Upper lobe of right lung (tissue), 1 donor: ENCODE measurements at places on chromosomes 3 and 15. TPM values are rescaled to one million over a fixed set of nuclear protein-coding genes. Genes with fewer than 3 reads are reported as not detected.

DNA sequence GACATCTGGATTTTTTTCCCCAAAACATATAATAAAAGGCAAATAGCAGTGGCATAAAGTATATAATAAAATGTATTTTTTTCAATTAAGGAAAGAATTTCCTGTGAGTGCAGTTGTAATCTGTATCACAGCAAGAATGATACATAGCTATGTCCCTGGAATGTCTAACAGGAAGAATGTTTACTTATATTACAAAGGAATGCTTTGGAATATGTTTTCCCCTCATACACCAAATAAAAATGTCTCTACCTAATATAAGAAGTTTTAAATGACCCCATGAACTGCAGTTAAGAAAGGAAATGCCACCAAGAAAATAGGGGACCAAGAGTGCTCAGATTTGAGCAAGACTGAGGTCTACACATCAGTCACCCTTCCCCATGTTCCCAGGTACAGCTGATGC, 38.0 kb upstream of the ATP11B start:
- H3K27ac ChIP-seq: no peak overlapping the region
- H3K27me3 ChIP-seq: peaks cover 10% of the 10 kb centered on the region
- no peak for DNase-seq

DNA sequence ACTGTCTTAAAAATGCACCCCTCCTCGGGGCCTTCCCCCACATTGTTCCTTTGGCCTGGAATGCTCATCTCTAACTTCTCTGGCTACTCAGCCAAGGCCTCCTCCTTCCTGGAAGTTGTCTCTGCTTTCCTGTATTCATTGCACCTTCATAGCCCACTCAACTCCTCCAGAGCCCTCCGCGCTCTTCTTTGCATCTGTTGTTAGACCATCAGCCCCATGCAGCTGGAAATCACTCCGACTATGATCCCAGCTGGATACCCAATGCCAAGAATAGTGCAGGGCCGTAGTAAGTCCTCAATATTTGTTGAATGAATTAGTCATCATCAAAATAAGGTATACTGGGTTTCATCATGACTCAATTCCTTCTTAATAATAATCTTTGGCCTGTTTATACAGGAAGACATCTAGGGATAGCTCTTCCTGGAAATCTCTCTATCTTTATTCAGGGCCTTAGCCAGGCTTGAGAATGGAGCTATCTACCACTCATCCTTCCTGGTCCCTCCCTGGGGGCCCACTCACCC, 112.7 kb downstream of the SYNPR start:
- H3K27me3 ChIP-seq: no peaks in the 10 kb centered on the region
- DNase-seq: no peak
- no peaks in the 10 kb centered on the region for H3K36me3 ChIP-seq
- H3K4me1 ChIP-seq: no peaks in the 10 kb centered on the region
- no peak overlapping the region for H3K27ac ChIP-seq

GRCh38 chr15:34241376-34242330, 16.8 kb downstream of the EMC4 start:
- H3K27me3 ChIP-seq: no peaks in the 10 kb centered on the region
- no peak for DNase-seq
- H3K4me1 ChIP-seq: no peaks in the 10 kb centered on the region
- no peak overlapping the region for H3K4me3 ChIP-seq
- peaks cover 87% of the 10 kb centered on the region for H3K36me3 ChIP-seq

DNA sequence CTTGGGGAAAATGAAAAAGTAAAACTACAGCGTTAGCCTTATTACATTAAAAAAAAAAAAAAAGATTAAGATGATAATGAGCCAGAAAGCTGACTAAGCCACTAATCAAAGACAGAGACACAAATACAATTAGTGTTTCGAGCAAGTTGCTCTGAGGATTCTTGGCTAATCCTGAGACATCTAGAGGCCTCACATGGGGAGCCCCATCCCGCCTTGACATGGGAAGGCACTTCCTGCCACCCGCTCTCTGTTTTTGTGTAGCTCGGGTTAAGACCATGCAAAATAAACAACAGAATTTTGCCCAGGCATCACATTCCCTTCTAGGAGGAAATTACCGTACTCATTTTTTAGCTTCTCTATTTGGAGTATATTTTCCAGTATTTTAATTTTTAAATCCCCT, 15.3 kb downstream of the HESX1 start:
- no peak for DNase-seq
- H3K4me3 ChIP-seq: no peak overlapping the region
- no peaks in the 10 kb centered on the region for H3K36me3 ChIP-seq
- no peak overlapping the region for H3K27ac ChIP-seq
- H3K4me1 ChIP-seq: no peaks in the 10 kb centered on the region
- no peaks in the 10 kb centered on the region for H3K27me3 ChIP-seq

- DNase-seq: no peak
- no peak overlapping the region for H3K27ac ChIP-seq
- H3K27me3 ChIP-seq: no peaks in the 10 kb centered on the region
Observed at GRCh38 chr3:51559411-51559888, 20.9 kb downstream of the RAD54L2 start.

GRCh38 chr3:174710612-174711011, 148.5 kb upstream of the NAALADL2 start:
- no peaks in the 10 kb centered on the region for H3K27me3 ChIP-seq
- DNase-seq: no peak
- H3K4me1 ChIP-seq: no peaks in the 10 kb centered on the region
- no peak overlapping the region for H3K27ac ChIP-seq
- H3K36me3 ChIP-seq: no peaks in the 10 kb centered on the region

DNA sequence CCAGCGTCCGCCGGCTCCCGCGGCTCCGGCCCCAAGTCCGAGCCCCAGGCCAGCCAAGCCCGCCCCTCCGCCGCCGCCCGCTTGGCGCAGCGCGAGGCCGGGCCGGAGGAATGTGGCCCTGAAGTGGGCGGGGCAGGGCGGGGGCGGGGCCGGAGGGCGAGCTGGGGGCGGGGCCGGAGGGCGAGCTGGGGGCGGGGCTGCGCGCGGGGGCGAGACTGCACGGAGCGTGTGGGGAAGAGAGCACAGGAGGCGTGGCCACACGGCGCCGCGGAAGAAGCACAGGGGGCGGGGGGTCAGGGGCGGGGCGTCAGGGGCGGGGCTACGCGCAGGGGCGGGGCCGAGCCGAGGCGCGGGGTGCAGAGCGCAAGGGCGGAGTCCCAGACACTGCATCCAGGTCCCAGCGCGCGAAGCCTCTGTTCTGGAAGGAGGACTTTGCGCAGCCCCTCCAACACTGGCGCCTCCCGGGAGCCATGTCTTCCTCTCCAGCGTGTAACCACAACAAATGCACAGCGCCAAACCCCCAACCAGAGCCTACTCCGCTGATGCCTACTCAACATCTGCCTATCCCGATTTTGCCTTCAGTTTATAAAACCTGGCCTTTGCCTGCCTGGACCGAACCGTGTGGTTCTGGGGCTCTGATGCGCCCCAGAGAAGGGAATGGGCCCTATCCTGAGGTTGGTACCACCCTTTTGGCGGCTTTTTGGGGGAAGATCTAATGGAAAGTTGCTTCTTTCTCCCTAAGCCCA, 105.5 kb downstream of the IQSEC1 start:
- no peaks in the 10 kb centered on the region for H3K36me3 ChIP-seq
- peak; percentile 96 for DNase-seq
- H3K27me3 ChIP-seq: no peaks in the 10 kb centered on the region

DNA sequence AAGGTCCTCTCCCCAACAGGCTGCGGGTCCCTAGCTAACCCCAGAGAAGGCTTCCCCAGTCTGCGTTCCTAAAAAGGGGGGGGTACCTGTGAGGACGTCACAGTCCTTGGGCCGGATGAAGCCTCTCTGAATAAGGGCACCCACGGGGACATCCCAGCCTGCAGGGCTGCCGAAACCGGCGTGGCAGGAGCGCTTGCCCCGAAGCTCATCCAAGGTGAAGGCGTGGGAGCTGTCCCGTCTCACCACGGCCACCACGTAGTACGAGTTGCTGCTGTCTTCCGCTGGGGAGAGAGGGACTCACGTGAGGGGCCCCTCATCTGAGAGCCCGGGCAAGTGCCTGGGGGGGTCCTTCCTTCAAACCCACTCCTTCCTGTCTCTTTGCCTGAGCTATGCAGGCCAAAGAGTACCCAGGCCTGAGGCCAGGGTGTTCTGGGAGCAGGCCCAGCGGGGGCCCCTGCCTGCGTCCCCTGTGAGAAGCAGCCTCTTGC, 20.0 kb downstream of the MELTF start:
- H3K4me1 ChIP-seq: no peaks in the 10 kb centered on the region
- H3K36me3 ChIP-seq: no peaks in the 10 kb centered on the region
- no peak overlapping the region for H3K27ac ChIP-seq

DNA sequence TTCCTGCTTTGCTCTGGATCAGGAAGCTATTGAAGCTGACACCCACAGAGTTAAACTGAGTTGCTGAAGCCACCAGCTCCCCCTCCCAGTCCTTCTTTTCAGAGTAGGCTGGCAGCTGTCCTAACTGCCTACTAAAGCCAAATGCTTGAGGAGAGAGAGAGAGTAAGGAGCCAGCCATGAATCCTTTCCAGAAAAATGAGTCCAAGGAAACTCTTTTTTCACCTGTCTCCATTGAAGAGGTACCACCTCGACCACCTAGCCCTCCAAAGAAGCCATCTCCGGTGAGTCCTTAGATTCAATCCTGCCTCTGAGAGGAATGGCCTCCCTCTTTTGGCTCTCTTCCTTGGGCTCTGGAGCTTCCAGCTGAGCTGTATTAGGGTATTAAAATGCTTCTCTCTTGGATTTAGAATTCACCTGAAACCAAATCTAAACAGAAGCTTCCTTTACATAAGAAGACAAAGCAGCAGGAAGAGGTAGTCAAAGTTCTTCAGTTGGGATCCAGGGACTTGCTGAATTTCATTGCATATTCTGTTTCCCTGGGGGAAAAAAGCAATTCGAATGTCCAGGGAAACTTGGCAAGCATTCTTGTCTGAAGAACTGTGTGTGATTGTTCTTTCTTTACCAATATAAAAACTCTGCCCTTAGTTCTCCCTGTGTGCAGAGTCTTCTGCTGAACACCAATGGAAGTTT, at the start of gene SLC15A2:
TSS of gene SLC15A2 (plus strand) at position 101 of the 690 bp plus-strand sequence. CDS start at position 177, 76 bp downstream.
- H3K27ac ChIP-seq: peak within 1 kb of the TSS; percentile 77
- peaks cover 8% of the 10 kb centered on the region for H3K36me3 ChIP-seq
- peak within 1 kb of the TSS; percentile 43 for H3K4me3 ChIP-seq
- no peaks in the 10 kb centered on the region for H3K27me3 ChIP-seq
- no peak for DNase-seq
- peaks cover 3% of the 10 kb centered on the region for H3K4me1 ChIP-seq

GRCh38 chr3:177652556-177653291, 455.4 kb upstream of the TBL1XR1 start:
- no peak for DNase-seq
- no peak overlapping the region for H3K27ac ChIP-seq
- H3K27me3 ChIP-seq: no peaks in the 10 kb centered on the region
- H3K4me3 ChIP-seq: no peak overlapping the region
- H3K36me3 ChIP-seq: no peaks in the 10 kb centered on the region

DNA sequence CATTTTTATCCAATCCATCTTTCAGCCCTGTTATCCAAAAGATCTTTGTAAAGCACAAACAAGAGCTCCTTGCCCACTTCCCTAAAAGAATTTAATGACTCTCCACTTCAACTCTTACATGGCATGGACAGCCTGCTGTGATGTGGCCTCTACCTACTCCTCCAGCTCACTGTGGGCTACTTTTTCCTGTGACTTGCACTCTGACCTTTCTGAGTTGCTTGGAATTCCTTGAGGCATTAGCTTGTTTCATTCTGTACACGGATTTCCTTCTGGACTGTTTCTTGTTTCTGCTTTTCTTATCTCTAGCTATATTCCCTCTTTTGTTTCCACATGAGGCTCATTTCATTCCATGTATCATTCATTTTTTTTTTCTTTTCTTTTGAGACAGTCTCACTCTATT, 15.2 kb downstream of the QTRT2 start:
- no peaks in the 10 kb centered on the region for H3K27me3 ChIP-seq
- H3K4me1 ChIP-seq: no peaks in the 10 kb centered on the region
- no peak overlapping the region for H3K4me3 ChIP-seq
- peaks cover 70% of the 10 kb centered on the region for H3K36me3 ChIP-seq
- DNase-seq: no peak
- no peak overlapping the region for H3K27ac ChIP-seq

GRCh38 chr3:196803891-196804468, 63.7 kb upstream of the SENP5 start:
- H3K4me3 ChIP-seq: no peak overlapping the region
- H3K27me3 ChIP-seq: no peaks in the 10 kb centered on the region
- H3K36me3 ChIP-seq: peaks cover 74% of the 10 kb centered on the region

- H3K36me3 ChIP-seq: peaks cover 70% of the 10 kb centered on the region
- no peak overlapping the region for H3K4me3 ChIP-seq
- no peak overlapping the region for H3K27ac ChIP-seq
Observed at GRCh38 chr15:65577129-65577996, 33.6 kb downstream of the INTS14 start.

DNA sequence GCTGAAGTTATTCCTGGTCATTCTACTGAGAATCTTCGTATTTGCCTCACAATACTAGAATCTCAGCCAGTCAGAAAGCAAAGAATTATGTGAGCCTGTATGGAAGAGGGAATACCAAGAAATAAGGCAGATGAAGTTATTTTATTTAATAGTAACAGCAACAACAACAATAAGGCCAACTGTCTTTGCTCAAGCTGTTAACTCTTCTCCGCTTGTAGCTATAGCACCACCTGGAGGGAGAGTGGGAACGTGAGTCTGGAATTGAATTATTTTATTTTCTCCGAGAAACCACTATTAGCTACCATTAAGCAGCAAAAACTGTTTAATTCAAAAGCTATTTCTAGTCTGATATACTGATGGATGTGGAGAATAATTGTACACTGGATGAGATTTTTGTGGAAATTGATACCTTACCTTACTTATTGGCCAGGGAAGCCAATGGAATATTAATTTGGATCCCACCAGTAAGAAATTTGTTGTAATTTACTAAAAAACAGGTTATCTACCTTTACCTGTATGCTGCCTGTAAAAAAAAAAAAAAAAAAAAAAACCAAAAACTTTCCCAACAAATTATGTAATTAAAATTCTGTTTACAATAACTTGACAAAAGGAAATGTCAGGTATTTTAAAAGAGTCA, 50.1 kb downstream of the CALML4 start:
- no peaks in the 10 kb centered on the region for H3K4me1 ChIP-seq
- no peaks in the 10 kb centered on the region for H3K27me3 ChIP-seq
- DNase-seq: no peak
- H3K36me3 ChIP-seq: peaks cover 37% of the 10 kb centered on the region
- no peak overlapping the region for H3K4me3 ChIP-seq

- H3K27ac ChIP-seq: no peak overlapping the region
- DNase-seq: no peak
- H3K36me3 ChIP-seq: no peaks in the 10 kb centered on the region
- H3K27me3 ChIP-seq: peaks cover under 1% of the 10 kb centered on the region
Observed at GRCh38 chr15:89566181-89566580, 9.1 kb upstream of the TICRR start.

GRCh38 chr3:172103724-172104123, 64.3 kb downstream of the FNDC3B start:
- H3K36me3 ChIP-seq: no peaks in the 10 kb centered on the region
- no peak overlapping the region for H3K4me3 ChIP-seq
- H3K27ac ChIP-seq: peak overlapping the region; percentile 47
- no peak for DNase-seq
- H3K27me3 ChIP-seq: no peaks in the 10 kb centered on the region

The GOLGA6L4 gene
- total RNA-seq: 2.7 TPM

The CSPG4 gene
- 12.6 TPM for total RNA-seq

The CFAP20DC gene
- not detected for total RNA-seq

The SLC22A14 gene
- total RNA-seq: 0.20 TPM
